ENCODE measurements at places on chromosomes 7 and 10.

- no peak for DNase-seq
Measured at GRCh38 chr7:128410451-128410753, 620 bp upstream of the IMPDH1 start.

DNA sequence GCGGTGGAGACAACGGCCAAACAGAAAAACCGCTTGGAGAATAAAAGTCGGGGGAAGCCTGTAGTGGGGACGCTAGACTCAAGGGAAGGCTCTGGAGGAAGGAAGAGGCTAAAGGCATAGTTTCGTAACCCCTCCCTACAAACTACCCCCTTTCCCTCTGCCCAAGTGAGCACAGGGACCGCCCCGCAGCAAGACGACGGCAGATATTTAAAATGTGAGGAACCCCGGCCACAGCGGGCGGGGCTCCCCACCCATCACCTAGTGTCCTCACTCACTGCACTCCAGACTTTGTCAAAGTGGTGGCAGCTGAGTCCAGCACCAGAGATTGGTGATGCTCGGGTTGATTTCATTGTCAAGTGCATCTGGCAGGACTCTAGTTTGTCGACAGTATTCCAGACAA lies 69.1 kb downstream of the PRKAG2 start:
- DNase-seq, result no peak

- DNase-seq, result no peak
Measured at GRCh38 chr7:7771452-7771851, 53.0 kb upstream of the RPA3 start.

- DNase-seq, result no peak
Measured at GRCh38 chr7:140609646-140610045, 31.0 kb downstream of the DENND2A start.

DNA sequence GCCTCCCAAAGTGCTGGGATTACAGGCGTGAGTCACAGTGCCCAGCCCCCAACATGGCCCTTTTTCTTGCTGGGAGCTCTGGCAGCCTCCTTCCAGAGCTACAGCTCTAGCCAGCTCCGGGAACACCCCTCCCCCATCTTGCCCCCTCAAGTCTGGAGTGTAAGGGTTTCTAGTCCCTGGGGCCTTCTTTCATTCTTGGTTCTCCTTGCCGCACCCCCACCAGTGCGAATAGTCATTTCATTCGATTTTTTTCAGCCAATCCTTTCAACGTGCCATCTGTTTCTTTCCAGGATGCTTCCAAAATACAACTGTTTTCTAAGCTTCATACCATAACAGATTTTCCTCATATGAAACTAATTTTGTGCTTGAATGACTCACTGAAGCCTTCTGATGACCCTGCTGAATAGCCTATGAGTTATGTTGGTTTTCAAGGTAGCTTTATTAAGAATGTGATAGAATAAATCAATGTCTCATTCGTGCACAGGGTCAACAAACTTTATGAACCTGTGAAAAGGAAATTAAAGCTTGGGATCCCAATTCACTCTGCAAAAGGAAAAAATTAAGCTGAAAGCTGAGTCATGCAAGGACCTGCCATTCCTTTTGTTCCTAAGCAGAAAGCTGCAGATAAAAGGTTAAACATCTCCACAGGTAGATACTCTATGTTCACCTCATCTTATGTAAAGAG lies 38.6 kb downstream of the CDC14C start:
- no peak for DNase-seq

DNA sequence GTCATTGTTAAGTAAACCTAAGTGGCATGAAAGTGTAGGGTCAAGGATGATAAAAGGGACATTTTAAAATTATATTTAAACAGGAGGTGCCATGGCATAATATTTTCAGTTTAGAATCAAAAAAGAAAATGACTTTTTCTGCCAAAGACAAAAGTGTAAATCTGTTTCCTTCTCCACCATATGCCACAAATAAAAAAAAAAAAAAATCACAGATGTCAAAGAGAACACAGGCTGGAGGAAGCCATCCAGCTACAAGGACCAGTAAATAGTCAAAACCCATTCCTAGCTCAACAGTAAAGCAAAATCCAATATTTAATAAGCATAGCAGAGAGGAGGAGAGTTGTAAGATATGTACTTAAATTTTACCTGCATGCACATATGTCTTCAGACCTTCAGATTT lies 321.3 kb upstream of the TMEM229A start:
- DNase-seq, result no peak

- DNase-seq, result no peak
Measured at GRCh38 chr7:97733276-97734161, 1.6 kb downstream of the TAC1 start.

DNA sequence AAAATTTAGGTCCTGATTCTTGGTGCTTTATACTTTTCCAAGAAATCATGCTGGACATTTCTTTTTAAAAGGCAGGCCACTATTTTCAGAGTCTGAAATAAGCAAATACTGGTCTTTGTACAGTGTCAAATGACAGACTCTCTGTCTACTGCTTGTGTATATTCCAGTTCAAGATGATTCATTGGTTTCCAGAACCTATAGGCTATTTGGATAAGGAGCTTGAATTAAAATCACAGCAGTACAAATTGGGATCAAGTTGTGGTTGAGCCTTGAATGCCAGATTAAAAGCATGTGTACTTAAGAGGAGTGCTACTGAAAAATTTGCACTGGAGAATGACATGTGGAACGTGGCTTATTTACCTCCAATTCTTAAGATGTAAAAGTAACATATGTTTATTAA lies 10.7 kb downstream of the KMT2E start:
- no peak for DNase-seq

DNA sequence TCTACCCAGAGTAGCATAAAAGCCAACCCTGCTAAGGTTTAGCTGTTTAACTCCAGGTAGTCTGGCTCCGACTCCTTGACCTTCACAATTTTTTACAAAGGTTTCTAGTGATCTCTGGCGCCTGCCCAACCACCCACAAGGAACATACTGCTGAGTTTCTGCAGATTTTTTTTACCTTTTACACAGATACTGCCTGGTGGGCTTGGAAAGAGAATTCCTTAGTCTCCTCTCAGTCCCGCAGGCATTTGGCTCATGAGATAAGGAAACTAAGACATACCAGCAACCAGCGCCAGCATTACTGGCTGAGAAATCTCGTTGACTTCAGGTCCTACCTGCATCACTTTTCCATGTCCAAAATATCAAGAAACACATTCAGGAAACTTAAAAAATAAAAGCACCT lies 51.1 kb upstream of the LYZL1 start:
- DNase-seq, result no peak

DNA sequence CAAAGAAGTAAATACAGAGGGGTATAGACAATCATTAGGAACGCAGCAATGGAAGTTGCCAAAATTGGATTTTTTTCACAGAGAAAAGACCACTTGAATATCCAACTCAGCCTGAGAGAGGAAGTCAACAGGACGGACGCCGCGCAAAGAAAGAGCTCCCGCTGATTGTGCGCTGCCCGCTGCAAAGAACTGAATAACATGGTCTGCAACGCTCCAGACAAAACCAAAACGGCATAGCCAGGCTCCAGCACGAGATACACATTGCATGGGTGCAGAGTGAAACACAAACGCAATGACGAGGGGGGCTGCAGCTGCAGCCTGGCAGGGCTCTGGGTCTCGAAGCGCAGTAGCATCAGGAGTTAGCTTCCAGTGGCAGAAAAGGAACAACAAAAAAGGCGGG lies 113.9 kb upstream of the MGMT start:
- DNase-seq, result no peak

DNA sequence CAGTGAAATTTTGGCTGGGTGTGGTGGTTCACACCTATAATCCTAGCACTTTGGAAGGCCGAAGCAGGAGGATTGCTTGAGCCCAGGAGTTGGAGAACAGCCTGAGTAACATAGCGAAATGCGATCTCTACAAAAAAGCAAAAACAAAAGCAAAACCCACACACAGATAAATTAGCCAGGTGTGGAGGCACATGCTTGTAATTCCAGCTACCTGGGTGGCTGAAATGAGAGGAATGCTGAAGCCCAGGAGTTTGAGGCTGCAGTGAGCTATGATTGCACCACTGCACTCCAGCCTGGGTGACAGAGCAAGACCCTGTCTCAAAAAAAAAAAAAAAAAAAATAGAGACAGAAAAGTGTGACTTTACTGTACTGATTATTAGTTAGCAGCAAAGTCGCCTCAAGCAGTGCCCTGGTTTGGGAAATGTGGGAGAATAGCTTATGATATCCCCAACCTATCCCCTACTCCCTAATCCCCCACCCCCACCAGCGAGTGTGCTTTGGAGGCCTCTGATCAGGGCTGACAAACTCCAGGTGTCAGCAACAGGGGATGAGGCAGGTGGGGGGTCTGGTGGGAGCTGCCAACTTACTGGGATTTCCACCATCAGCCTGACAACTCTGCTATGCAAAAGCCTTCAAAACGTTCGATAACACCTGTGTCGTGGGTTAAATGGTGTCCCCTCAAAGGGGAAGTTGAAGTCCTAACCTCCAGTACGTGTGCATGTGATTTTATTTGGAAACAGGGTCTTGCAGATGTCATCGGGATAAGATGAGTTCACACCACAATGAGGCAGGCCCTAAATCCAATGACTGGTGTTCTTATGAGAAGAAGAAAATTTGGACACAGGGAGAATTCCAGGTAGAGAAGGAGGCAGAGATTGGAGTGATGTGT lies 124.7 kb upstream of the SDK1 start:
- no peak for DNase-seq

DNA sequence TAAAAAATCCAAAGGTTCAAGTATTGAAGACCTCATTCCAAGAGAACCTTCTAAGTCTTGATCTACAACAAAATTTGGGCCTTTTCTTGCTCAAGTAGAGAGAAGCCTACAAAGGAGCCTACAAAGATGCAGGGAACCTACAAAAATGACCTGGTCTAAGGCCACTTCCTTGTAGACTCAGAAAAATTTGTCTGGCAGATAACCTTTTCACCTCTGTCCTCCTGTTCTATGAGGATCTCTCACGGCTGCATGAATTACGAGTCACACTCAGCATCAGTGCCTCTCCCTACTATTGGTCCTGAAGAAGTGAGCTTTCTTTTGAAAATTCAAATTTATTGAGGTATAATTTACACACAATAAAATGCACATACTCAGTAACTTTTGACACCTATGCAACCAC lies 29.3 kb downstream of the CCNJ start:
- DNase-seq, result no peak

DNA sequence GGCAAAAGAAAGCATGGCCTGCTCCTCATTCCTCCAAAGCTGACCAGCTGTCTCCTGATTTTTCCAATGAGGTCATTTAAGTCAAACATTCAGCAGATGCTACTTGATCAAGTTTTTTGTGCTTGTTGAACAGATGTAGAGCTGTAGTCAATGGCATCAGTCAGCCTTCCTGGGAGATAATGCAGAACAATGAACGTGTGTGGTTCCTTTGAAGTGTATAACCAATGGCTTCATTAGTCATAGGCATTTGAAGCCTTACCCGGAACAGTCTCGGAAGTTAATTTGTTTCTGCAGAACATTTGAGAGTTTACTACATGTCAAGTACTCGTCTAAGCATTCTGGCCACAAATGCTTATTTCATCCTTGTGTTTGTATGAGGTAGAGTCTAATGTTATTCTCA lies 227.1 kb downstream of the ADRA2A start:
- DNase-seq, result no peak

GRCh38 chr7:130973637-130974036 lies 239.6 kb upstream of the KLF14 start:
- no peak for DNase-seq

- no peak for DNase-seq
Measured at GRCh38 chr10:62453274-62453673, 79.1 kb downstream of the ZNF365 start.

DNA sequence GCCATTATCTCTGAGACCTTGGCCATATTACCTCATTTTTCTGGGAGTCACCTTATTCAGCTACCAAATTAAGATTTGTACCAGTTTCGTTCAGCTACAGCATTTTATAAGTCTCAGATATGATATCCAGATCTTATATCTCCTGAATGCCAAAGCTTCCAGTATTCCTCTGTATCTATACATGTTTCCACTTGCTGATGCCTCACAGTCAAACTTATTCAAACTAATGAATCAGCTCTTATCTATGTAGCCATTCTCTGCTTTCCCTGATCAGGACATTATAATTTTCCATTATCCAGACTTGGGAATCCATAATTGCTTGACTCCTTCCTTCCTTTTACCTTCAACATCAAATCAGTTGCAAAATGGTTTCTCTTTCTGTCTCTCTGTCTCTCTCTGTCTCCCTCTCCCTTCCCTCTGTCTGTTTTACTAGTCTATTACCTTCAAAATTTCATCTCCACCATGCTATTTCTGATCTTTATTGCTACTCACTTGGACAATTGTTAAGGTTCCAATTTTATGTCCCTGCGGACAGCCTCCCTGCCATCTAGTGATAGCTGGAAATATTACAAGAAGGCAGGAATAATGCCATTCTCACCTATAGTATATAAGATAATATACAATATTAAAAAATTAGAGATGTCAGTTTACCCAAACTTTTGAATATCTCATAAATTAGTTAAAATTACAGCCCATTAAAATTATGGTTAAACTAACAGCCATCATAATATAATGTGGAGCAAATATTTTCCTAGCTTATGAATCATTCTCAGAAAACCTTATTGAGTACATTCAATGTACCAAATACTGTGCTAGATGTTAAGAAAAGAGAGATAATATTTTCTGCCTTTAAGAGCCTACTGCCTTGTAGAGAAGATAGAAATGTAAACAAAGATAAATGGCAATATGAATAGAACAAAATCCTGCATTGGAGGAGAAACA lies 89.8 kb downstream of the PCLO start:
- DNase-seq, result no peak

- no peak for DNase-seq
Measured at GRCh38 chr7:114182837-114183236, 231.8 kb upstream of the FOXP2 start.

DNA sequence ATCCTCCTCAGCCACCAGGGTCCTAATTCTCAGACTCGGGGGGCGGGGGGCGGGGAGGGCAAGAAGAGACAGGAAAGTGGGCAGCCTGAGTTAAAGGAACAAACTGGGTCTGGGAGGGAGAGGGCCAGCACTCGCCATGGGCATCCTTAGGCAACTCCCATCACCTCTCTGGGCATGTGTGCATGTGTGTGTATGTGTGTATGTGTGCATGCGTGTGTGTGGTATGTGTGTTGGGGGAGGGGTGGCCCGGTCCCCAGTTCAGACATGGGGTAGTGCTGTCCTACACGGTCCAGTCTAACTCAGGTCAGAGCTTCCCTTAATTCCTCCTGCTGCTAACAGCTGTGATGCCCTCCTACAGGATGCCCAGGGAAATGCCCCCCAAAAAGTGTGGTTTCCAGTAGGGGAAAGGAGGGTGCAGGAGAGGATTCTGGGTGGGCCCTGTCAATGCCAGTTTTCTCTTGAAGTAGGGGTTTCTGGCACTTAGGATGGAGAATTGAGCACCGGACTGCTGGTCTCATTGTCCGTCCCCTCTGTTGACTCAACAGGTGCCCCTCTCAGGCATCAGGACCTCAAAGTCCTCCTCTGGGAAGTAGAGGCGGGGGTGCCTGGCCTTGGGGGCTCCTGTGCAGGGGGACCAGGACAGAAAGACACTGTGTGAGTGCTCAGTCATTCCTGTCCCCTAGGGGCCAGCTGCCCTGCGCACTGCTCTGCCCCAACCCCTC lies 15.1 kb upstream of the ZMIZ1 start:
- DNase-seq, result no peak

- DNase-seq, result no peak
Measured at GRCh38 chr7:94130716-94131115, 126.6 kb upstream of the BET1 start.

- peak; percentile 32 for DNase-seq
Measured at GRCh38 chr7:112898432-112899290, 108.5 kb upstream of the TMEM168 start.

Measured in CD4-positive, alpha-beta memory T cell (primary cell).